ENCODE measurements at places on chromosomes 1 and 21. TPM values are rescaled to one million over a fixed set of nuclear protein-coding genes. Genes with fewer than 3 reads are reported as not detected.

DNA sequence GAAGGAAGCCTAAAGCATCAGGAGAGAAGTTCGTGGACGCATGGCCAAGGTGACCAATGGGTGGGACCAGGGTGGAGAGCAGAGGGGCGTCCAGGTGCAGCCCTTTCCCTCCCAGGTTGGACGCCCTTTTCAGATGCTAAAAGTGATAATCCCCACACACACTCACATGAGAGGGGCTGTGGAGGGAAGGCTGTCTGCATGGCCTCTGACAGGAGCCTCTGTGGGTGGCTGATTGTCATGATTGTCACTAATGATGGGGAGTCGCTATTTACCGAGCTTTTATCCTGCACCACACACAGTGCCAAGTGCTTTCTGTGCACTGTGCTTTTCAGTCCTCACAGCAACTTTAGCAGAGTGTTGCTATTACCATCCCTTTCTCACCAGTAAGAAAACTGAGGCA lies 27.1 kb upstream of the C1QA start:
- DNase-seq = no peak

GRCh38 chr1:3034162-3034561 lies 12.9 kb downstream of the ACTRT2 start:
- no peak for DNase-seq

DNA sequence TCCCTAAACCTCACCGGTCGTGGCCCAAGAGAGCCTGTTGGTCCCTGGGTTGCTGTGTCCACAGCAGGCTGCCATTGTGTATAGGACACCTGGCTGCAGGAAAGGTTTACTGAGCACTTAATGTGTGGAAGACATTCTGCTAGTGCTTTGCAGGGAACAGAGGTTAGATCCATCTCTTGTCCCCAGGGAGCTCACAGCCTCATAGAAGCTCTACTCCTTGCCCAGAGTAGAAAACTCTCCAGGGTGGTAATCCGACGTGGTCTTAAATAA lies 16.9 kb upstream of the ALPL start:
- no peak for DNase-seq

The RHEX gene
- polyA plus RNA-seq = 6.4 TPM

GRCh38 chr1:87330057-87330884 lies 1.6 kb downstream of the LMO4 start:
- DNase-seq = peak; percentile 23

GRCh38 chr1:30727824-30728223 lies 4.4 kb upstream of the MATN1 start:
- DNase-seq = no peak

The FCRLB gene
- polyA plus RNA-seq = 6.8 TPM

The NAV1 gene
- polyA plus RNA-seq = 19.5 TPM

GRCh38 chr1:7437036-7437435 lies 334.1 kb upstream of the VAMP3 start:
- DNase-seq = no peak

The LHX8 gene
- polyA plus RNA-seq = not detected

The LIN28A gene
- 0.08 TPM for polyA plus RNA-seq

All from right renal pelvis (tissue), 4 donors.